ENCODE measurements at places on chromosomes 12 and 14. TPM values are rescaled to one million over a fixed set of nuclear protein-coding genes. Genes with fewer than 3 reads are reported as not detected.

- DNase-seq, result peak; percentile 56
Measured at GRCh38 chr14:60723116-60723906, 840 bp downstream of the SIX4 start.

DNA sequence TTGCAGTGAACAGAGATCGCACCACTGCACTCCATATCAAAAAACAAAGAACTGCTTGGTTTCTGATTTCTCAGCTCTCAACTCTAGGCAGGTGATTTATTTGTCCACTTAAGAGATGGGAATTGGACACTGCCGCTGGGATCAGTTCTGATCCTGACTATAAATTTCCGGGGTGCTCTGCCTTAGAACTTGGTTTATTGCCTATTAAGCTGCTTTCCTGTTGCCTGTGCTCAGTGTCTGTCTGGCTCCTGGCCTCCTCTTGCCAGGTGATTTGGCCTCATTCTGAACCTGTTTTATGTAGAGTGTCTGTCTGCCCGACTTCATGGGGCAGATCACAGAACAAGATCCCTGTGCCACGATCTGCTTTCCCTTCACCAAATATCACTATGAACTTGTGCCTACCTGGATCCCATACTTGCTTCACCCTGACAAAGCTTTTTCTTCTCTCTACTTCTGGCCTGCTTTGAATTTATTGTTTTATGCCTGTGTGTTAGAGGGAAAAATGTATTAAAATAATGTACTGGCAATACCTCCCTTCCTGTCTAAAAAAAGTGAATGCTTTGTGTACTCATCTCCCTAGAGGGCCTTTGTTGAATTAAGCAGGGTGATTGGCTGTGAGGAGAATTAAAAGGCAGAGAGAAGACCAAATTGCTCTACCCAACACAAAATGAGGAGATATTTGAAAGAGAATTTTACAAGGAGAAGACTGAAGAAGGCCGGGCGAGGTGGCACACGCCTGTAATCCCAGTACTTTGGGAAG is 27.6 kb downstream of the CDKN1B start:
- DNase-seq, result no peak

DNA sequence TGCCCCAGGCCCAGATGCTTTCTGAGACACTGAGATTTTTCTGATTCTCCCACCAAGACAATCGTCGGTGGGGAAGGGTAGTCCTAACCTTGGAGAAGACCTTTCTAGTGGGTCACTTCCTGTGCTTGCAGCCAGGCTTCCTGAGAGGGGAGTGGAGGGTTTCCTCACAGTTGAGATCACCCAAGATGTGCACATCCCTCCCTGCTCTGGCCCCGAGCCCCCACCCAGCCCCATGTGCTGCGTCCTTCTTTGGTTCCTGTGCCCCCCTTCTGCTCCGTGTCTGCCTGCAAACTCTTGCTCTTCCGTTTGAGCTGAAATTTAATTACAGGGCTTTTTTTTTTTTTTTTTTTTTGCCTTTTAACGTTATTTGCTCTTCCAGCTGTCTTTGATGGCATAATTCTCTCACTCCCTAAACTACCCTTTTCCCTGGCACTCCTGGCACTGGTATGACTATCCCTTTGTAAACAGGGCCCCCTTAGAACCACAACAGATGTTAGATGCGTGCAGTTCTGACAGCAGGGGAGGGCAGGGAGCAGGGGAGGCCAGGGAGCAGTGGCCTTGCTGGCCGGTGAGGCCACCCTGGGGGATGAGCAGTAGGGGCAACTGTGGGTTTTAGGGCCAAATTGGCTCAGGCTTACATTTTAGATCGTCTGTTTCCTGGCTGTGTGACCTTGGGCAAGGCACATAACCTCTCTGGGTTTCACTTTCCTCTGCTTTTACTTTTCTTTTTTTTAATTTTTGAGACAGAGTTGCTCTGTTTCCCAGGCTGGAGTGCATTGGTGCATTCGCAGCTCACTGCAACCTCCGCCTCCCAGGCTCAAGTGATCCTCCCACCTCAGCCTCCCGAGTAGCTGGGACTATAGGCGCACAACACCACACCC is 144.5 kb downstream of the PHETA1 start:
- DNase-seq, result no peak

DNA sequence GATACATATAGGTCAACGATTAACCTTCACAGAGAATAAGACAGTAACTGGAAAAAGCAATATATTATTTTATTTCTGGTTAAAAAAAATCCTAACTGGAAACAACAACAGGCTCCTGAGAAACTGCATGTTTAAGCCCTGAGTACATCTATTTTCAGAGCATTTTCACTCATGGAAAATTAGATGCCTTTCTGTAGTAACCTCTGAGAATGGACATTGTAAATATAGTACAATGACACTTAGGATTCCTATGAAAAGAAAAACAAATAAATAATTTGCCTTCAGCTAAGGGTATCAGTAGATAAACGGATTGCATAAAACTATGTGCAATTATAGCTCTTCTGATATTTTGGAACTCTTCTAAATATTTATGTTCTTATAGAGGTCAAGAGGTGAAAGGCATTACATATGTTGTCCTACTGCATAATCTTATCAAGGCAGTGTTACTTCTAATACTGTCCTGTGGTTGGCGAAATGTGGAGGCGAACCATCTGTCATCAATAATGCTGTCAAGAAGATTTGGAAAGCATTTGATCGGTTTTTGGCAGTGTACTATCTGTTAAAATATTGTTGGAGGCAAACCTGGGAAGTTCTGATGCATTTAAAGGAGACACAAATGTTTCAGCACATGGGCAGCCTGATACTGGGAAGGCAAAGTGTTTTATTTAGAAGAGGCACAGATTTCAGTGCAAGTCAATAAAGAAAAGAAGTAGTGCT is 381.8 kb downstream of the BTG1 start:
- no peak for DNase-seq

DNA sequence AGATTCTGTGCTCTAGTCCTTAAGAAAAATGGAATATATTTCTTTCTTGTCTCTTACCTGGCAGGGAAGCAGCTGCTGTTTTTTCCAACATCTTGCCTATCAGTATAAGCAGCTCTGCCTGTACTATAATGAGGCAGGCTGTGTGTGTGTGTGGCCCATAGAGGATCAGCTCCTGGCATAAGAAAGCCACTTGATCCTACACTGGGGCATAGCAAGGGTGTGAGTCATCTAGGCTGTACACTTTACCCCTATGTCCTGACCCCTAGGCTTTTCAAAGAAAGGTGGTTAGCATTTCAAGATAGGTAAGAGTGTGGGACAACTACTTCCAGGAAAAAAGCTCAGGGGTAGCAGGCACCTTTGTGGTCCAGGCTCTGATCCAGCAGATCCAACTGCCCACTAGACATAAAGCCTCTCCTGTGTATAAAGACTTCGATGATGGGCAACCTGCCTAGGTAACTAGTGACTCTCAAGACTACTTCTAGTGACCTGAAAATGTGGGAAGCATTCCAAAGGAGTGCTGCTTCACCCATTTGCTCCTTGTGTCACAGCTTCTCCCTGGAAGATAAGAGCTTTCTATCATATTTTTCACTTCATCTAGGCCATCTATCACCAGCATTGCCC is 4.9 kb upstream of the SENP1 start:
- DNase-seq, result peak; percentile 40

GRCh38 chr12:6965026-6965661 is 5.3 kb downstream of the PHB2 start:
- peak; percentile 88 for DNase-seq

DNA sequence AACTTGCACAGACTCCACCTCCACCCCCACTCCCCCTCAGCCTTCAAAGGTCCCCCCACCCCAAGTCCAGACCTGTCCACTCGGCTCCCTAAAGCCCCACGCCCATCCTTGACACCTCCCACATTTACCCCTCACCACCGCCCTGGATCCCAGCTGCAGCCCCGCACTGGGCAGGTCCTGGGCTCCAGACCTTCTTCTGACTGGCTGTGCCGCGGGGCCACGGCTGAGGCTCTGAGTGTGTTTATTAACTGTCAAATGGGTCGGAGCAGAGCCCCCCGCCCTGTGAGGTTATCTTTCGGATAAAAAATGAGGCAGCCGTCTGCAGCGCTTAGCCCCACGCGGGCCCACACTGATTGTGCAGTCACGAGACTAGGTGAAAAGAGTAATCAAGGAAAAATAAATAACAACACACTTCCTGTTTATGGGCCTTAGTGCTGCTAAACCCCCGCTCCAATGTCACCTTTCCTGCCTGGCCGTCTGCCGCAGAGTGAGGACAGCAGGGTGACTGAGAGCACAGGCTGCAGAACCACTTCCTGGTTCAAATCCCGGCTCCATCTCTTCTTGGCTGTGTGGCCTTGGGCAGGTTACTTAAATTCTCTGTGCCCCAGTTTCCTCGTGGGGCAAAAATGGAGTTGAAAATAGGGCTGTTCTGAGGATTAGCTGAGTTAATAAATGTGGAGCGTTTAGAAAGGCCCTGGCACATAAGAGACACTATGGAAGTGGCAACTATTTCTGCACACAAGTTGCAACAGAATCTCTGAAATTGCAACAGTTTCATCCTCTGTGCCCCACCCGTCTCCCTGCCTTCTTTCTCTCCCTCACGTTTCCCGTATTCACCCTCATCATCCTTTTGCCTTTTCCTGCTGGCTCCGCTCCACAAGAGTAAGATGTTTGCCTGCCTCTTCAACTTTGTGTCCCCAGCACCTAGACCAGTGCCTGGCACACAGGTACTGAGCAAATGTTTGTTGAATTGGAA is 9.4 kb downstream of the SETD1B start:
- no peak for DNase-seq

- no peak for DNase-seq
Measured at GRCh38 chr14:50212726-50213125, 18.7 kb downstream of the SOS2 start.

Gene SAMD15
- 7.8 TPM for total RNA-seq

Gene SOX5
- total RNA-seq, result not detected

Gene REC8
- 6.5 TPM for total RNA-seq

Gene SLC39A2
- 0.68 TPM for total RNA-seq

Gene SLCO1C1
- not detected for total RNA-seq

Measured in PC-9 (cell line).